ENCODE measurements at places on chromosomes 16 and 17.
A peak's percentile ranks its signal among the peaks of the same experiment; 100 is the strongest.

DNA sequence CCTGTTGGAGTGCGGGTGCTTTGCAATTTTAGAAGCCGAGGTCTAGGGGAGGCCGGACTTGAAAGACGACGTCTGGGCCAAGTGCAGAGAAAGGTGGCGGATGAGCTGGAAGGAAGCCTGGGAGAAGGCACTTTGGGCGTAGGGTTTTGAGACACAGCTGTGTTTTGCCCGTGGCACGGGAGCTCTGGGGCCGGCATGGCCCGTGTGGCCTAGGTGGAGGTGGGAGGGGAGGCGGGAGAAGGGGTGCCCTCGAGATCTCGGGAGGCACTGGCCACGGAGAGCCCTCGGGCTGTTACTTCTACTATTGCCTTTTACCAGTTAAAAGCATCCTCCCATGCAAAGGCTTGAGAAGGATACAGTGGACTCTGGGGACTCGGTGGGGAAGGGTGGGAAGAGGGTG is 161.9 kb downstream of the FOXL1 start:
- no peak for DNase-seq

- DNase-seq, result no peak
These were observed 347.2 kb downstream of the UTP18 start for GRCh38 chr17:51607512-51607911.

DNA sequence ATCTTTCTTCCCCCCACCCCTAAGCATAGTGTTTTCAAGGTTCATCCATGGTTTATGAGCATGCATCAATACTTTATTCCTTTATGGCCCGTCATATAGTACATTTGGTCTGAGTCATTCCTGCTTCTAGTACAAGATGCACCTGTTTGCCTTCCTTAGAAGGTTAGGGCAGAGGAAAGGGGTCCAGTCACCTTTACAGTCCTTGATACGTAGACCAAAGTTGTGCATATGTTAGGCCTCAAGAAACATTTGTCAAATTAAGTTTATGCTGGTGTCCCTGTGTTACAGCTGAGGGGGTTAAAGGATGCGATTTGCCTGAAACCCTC is 1.4 kb downstream of the CYB5D2 start:
- no peak for DNase-seq

GRCh38 chr17:81912441-81913309 is 1.5 kb upstream of the PCYT2 start:
- DNase-seq, result no peak

DNA sequence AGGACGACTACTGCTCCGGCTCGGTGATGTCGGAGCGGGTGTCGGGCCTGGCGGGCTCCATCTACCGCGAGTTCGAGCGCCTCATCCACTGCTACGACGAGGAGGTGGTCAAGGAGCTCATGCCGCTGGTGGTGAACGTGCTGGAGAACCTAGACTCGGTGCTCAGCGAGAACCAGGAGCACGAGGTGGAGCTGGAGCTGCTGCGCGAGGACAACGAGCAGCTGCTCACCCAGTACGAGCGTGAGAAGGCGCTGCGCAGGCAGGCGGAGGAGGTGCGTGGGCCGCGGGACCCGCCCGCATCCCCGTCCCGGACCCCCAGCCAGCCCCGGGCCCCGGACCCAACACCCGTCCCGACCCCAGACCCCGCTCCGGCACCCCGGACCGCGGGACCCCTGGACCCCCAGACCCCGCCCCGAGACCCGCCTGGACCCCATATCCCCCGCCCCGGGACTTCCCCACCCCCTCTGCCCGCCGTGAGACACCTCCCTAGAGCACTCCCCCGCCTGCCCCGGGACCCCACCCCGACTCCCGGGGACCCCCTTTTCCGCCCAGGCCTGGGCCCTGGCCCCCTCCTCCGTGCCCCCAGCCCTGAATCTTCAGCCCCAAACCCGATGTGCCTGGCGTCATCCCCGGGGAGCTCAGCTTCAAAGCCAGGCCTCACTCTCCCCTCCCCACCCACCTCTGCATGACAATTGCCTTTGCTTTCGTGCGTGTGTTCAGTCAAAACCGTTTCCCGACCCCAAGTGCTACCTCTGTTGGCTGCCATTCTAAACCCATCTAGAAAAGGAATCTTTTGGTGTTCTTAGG is 594 bp downstream of the MAPK8IP3 start:
- DNase-seq, result no peak

DNA sequence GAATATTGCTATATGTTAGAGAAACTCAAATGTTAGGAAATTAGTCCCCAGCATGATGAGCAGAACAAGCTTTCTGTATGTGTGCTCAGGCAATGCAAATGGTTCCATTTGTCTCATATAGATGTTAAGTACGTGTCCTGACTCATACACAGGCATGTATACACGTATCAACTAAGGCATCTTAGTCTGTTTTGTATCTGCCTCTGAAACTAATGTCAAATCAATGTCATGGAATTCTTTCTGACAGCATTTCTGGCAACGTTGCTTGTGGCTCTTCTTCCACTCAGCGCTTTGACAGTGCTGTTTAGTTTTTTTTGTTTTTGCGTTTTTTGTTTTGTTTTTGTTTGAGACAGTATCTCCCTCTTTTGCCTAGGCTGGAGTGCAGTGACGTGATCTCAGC is 111.9 kb downstream of the CNTNAP4 start:
- DNase-seq, result no peak

GRCh38 chr16:74297145-74297665 is 591 bp downstream of the PSMD7 start:
- no peak for DNase-seq

DNA sequence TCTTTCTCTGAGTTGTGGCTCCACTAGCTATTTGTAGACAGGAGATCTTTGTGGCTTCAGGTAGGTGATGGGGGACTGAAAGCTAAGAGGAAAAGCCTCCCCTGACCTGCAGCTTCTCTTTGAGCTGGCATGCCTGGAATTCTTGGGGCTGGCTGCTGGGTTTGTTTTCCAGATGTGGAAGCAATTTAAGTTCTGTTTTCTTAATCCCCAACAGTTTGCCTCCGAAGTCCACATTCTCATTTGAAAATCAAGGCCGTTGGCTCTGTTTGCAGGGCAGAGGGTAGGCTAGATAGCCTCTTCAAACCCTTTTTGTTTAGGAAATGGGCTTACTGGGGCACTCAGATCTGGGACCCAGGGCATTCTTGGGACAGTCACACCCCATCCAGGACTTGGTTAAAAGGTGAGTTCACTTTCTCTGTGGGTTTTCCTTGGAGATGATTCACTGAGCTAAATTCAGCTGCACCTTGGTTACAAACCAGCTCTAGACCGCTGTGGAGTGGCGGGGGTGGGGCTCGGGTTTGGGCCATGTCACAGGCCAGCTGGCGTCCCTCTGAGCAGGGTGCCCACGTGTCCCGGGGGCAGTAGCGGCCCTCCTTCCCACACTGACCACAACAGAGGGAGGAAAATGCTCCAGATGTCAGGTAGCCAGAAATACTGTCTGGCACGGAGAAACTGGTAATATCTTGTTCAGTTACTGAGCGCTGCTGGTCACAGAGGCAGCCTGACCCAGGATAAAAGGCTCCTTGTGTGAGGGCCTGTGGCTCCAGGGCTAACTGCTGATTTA is 108.5 kb downstream of the RAB11FIP4 start:
- DNase-seq, result no peak

DNA sequence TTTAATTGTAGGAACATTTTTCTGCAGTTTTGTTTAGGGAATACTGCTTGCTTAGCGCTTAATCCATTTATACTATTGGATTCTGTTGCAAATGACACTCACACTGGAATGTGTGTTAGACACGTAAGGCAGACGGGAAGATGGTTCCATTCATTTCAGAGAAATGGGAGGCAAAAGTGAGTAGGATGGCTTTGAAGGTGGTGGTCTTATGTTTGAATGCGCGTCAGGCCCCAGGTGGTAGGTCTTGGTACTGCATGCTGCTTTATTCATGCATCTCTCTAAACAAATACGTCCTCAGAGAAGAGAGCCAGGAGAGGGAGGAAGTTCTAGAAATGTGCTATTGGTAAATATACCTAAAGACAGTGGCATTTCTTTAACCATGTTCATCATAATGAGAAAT is 997.6 kb upstream of the RBFOX1 start:
- no peak for DNase-seq

DNA sequence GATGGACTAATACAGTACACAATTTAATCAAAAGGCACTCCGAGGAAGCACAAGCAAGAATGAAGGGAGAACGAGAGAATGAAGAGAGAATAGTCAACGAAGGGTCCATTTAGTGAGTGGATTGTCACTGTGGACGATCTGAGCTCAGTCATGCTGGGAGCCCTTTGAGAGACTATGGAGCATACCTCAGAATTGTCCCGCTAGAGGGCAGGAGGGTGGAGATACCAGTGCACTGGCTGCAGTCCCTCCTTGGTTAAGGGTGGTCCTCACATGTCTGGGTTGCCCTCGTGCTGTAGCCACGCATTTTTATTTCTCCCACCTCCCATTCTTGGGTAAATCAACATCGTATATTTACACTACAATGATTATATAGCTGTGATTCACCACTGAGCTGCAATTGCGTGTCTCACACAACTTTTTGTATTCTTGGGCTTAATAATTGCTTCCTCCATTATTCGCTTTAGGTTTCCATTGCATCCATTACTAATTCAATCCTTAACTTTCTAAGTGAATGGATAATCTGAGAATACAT is 33.2 kb upstream of the FAM20A start:
- no peak for DNase-seq

DNA sequence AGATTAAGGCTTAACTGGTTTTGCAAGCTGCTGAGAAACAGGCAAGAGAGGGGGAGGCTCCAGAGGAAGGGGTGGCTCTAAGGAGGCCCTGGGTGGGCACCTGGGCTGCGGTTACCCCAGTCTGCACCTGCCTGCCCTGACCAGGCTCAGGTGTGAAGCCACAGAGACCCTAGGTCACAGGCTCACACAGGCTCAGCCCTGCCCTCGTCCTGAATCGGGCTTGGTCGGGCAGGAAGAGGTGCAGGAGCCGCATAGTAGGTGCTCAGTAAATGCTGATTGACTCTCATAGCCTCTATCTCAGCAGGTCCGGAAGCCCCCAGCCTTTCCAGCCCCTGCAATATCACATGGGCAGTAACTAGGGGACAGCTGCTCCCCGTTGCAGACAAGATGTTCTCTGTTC is 203.4 kb downstream of the GSG1L start:
- DNase-seq, result no peak

GRCh38 chr17:78358538-78359320 is 1.1 kb downstream of the SOCS3 start:
- no peak for DNase-seq

- no peak for DNase-seq
These were observed 194.3 kb downstream of the ZNF423 start for GRCh38 chr16:49661465-49662187.

- no peak for DNase-seq
These were observed 35.6 kb upstream of the PHOSPHO1 start for GRCh38 chr17:49266233-49266632.

GRCh38 chr16:13436641-13437412 is 483.1 kb upstream of the ERCC4 start:
- peak; percentile 100 for DNase-seq

DNA sequence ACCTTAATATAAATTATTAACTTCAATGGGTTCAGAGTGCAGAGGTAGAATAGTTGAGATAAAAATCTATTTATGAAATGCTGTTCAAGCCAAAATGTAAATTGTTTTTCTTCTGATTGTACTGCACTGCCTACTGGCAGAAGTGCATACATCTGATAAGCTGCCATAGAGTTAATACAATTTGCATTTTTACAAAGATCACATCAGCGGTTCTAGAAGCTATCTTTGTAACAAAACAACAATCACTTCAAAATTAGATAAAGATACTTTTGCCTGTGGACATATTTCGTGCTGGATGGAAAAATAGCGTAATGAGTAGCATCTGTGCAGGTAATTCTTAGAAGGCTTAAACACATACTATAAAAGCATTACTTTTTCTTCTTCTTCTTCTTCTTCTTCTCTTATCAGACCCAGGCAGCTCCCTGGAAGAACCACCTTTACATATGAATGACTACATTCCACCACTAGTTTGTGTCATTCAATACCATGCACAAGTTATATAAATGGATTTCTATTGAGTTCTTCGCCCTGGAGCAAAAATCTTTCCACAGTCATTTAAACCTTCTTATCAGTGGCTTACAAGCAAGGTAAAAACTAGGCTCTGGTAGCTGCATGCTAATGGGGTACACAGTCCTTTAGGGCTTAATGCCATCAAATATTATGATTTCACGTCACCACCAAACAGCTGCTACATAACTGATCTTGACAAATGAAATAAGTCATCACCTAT is 47.0 kb downstream of the SYNRG start:
- no peak for DNase-seq

DNA sequence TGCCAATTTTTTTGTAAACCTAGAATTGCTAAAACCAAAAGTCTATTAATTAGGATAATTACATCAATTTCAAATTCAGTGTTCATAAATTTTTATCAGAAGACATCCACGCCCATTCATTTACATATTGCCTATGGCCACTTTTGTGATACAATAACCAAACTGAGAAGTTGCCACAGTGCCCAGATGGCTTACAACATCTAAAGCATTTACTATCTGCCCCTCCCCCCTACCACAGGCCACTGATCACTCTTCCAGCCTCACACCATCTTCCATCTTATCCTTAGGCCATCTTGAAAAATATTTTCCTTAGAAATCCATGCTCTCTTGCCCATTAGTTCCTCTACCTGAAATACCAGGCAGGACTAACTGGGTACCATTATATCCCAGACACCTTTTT is 6.3 kb upstream of the PRKAR1A start:
- no peak for DNase-seq

- no peak for DNase-seq
These were observed 188.0 kb downstream of the ENGASE start for GRCh38 chr17:79262624-79263023.

DNA sequence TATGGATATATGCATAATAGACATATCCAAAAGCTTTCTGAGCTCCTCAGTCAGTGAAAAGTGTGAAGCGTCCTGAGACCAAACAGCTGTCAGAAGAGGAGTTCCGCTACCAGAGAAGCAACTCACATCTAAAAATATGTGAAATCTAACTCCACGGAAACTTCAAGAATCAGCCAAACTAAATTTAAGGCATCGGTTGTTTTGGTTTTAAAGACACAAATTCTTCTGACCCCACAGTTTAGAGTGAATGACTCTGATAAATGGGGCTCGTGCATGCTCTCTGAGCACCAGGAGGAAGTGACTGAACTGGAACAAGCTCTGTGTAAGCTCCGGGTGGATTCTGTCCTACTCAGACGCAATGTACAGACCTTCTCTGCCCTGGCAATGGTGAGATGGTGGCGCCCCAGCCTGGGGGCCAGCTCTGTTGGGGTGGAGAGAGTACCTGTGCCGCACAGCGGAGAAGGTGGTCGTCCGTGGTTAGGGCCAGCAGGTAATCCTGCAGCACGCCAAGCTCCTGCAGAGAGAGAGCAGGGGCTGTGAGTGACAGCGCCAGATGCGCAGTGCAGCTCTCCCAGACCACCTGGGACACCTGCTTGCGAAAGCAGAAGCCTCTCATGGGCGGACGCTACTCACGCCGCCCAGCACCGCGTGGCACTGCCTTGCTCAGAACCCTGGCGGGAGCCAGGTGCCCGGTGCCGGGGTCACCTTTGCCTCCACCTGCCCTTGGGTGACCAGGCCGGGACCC is 44.4 kb upstream of the ATP2A3 start:
- DNase-seq, result no peak

GRCh38 chr17:80880648-80880985 is 111.0 kb upstream of the CHMP6 start:
- no peak for DNase-seq

GRCh38 chr17:62064029-62064790 is 868 bp downstream of the MED13 start:
- no peak for DNase-seq

All from epithelial cell of proximal tubule (primary cell).